ENCODE measurements at places on chromosomes 5 and 9.

DNA sequence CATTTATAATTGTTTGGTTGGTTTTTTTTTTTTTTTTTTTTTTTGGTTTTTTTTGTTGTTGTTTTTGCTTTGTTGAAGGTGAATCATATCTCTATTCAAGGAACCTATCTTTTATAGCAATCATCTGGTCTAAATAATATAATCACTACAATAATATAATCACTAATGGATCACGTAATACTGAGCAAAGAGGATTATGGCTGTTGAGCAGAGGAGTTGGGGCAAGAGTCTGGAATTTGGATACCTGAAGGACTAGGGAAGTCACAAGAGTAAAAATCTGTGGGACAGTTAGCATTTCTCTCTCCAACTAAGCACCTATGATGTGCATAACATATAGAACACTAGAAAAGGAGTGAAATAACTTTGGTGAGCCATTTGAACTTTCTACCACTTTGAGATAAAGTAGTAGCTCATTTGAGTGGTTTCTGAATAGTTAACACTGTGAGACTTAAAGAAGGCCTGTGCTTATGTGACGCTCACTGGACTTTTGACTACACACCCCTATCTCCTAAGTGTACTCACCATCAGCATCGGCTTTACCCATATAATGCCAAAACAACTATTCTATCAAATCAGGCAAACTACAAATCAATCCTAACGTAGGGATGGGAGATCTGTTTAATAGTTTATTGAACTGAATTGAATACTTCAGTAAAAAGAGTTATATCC lies 564.9 kb upstream of the TUSC1 start:
- no peaks in the 10 kb centered on the region for H3K4me1 ChIP-seq
- no peak overlapping the region for H3K4me3 ChIP-seq
- no peak overlapping the region for H3K27ac ChIP-seq
- H3K36me3 ChIP-seq = no peaks in the 10 kb centered on the region
- no peaks in the 10 kb centered on the region for H3K27me3 ChIP-seq

DNA sequence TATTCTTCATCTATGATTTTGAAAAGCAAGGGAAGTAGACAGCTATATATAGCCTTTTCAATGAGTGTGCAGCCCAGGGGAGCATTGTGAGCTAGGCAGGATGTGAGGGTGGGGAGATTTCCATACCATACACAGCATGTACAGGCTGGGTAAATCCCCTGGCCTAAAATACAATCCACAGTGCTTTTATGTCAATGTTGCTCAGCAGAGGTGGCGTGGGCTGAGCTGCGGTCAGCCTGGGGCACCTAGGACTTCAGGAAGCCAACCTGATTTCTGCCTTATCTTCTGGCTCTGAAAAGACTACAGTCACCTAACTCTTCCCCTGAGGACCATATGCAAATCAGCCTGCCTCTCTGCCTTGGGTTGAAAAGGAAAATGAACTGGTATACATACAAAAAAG lies 6.3 kb upstream of the GARIN3 start:
- no peak for DNase-seq
- no peaks in the 10 kb centered on the region for H3K4me1 ChIP-seq
- H3K36me3 ChIP-seq = no peaks in the 10 kb centered on the region
- no peak overlapping the region for H3K4me3 ChIP-seq
- no peaks in the 10 kb centered on the region for H3K27me3 ChIP-seq

DNA sequence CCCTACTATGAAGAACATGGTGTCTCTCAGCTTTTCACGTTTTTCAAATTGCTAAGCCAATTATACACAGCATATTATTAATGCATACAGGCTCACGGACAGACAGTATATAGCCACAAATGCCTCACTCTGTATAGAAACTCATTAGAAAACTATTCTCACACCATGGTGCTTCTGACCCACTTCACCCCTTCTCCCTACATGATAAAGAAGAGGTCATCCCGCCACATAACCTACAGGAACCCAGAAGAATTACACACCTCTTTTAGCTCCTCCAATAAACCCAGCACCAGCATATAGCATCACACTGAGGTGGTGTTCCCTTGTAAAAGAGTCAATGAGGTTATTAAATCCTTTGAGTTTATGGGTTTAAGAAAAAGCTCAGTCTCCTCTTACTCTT lies 5.6 kb downstream of the TLE1 start:
- H3K4me1 ChIP-seq = no peaks in the 10 kb centered on the region
- no peaks in the 10 kb centered on the region for H3K27me3 ChIP-seq
- DNase-seq = no peak
- H3K27ac ChIP-seq = no peak overlapping the region

GRCh38 chr5:138460032-138460693 lies 5.1 kb upstream of the EGR1 start:
- H3K4me1 ChIP-seq = no peaks in the 10 kb centered on the region
- H3K27me3 ChIP-seq = no peaks in the 10 kb centered on the region
- H3K36me3 ChIP-seq = no peaks in the 10 kb centered on the region
- no peak for DNase-seq
- H3K27ac ChIP-seq = no peak overlapping the region
- no peak overlapping the region for H3K4me3 ChIP-seq
